ENCODE measurements at places on chromosomes 5 and 9. TPM values are rescaled to one million over a fixed set of nuclear protein-coding genes. Genes with fewer than 3 reads are reported as not detected.

- H3K27ac ChIP-seq = no peak overlapping the region
- DNase-seq = no peak
Measured at GRCh38 chr9:125996791-125997190, 249.6 kb downstream of the PBX3 start.

- no peak overlapping the region for H3K27ac ChIP-seq
- no peak overlapping the region for H3K4me3 ChIP-seq
- no peaks in the 10 kb centered on the region for H3K36me3 ChIP-seq
- no peaks in the 10 kb centered on the region for H3K4me1 ChIP-seq
- DNase-seq = no peak
- H3K27me3 ChIP-seq = no peaks in the 10 kb centered on the region
Measured at GRCh38 chr5:112692472-112692871, 45.2 kb upstream of the APC start.

GRCh38 chr9:96320749-96321280, 18.8 kb upstream of the HSD17B3 start:
- DNase-seq = no peak
- H3K4me3 ChIP-seq = no peak overlapping the region
- H3K27ac ChIP-seq = no peak overlapping the region
- no peaks in the 10 kb centered on the region for H3K4me1 ChIP-seq

DNA sequence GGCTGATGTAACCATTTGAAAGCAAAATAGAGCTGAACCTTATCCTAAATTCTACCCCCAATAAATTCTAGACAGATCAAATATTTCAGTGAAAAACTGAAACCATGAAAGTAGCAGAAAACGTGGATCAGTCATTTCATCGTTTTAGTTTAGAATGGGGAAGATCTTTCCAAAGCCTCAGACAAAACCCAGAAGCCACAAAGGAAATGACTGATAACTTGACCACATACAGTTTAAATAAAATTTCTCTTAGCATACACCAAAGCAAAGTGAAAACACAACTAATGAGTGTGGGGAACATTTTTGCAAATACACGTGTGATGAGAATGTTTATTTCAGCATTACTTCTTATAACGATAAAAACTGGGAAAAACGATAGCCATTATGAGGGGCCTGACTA, 284.8 kb downstream of the ADGRV1 start:
- H3K27ac ChIP-seq = no peak overlapping the region
- no peaks in the 10 kb centered on the region for H3K36me3 ChIP-seq
- no peak for DNase-seq
- H3K27me3 ChIP-seq = no peaks in the 10 kb centered on the region

GRCh38 chr9:124394596-124394995, 20.6 kb downstream of the PSMB7 start:
- no peaks in the 10 kb centered on the region for H3K36me3 ChIP-seq
- peaks cover 37% of the 10 kb centered on the region for H3K4me1 ChIP-seq
- no peak overlapping the region for H3K4me3 ChIP-seq
- DNase-seq = no peak

The C7 gene
- 191 TPM for total RNA-seq
